NCI-H1048 (cell line): ENCODE measurements at places on chromosomes 16 and 17.

- no peak for DNase-seq
Observed at GRCh38 chr17:79018370-79018695, 5.6 kb upstream of the C1QTNF1 start.

DNA sequence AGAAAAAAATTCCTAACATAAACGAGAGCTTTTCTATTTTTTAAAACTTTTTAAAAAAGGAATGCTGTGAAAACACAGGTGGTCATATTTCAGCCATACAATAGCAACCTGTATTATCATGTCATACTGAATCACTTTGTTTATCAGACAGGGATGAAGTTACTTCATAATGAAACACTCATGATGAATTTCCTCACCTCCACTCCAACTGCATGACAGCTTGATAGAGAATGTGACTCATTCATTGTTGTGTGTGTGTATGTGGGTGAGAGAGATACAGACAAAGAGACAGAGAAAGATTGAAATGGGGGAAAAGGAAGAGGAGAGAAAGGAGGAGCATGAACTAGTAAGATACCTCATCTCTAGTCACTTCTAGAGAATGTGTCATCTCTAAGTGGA, 109.0 kb downstream of the SYCE1L start:
- DNase-seq, result no peak

GRCh38 chr17:32933881-32934280, 5.9 kb downstream of the TMEM98 start:
- DNase-seq, result no peak

DNA sequence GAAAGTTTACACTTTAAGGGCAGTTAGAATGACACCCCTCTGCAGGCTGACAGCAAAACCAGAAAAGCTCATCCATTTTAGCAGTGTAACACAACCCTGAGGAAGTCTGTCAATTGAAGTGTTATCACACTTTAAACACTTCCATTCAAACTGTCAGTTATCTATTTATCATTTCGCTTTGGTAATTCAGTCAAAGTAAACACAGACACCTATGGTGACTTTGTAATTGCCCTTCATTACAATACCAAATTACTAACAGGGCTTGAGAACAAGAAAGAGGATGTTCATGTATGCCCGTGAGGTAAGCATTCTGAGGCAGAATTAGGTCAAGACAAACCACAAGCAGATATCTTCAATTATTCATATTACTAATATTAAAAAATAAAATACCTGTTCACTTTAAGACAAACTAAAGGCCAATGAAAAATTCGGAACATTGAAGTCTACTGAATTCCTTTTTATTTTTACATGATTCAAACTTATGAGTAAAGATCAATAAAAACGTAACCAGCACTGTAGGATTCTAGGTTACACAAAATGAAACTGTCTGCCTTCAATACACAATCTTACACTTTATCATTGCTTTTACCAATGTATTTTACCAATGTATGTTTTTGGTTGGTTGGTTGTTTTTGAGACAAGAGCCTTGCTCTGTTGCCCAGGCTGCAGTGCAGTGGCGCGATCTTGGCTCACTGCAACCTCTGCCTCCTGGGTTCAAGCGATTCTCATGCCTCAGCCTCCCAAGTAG, 57.1 kb downstream of the BRIP1 start:
- no peak for DNase-seq

GRCh38 chr17:11287791-11288190, 46.8 kb downstream of the SHISA6 start:
- no peak for DNase-seq

- no peak for DNase-seq
Observed at GRCh38 chr17:36880268-36880905, 56.9 kb upstream of the LHX1 start.

DNA sequence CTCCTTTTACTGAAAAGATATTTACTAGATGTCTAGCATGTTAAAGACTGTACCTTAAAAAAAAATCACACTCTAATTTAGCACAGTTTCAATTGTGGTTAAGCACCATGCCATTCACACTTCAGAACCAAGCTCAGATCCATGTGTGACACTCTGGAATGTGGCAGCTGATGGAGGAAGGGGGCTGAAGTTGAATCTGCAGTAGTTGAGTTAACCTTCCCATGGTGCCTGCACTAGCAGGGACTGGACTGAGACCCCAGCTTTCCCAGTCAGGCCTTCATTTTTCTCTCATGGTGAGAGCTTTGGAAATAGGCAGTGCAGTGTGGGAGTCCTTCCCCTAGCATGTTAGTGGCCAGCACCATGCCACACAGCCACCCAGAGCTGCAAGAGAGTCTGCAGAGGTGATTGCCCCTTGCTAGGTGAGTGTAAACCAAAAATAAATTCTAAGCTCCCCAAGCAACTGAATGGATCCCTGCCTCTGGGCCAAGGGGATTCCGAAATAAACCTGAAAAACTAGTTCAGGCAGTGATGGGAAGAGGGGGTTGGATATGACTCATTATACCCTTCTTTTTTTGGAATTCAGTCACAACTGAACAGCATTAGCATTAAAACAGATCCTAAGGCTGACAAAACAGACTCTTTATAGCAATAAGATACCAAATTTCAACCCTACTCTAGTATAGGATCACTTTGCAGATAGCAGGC, 208.5 kb downstream of the WWOX start:
- no peak for DNase-seq

GRCh38 chr16:84117494-84117843, 727 bp upstream of the MBTPS1 start:
- no peak for DNase-seq

DNA sequence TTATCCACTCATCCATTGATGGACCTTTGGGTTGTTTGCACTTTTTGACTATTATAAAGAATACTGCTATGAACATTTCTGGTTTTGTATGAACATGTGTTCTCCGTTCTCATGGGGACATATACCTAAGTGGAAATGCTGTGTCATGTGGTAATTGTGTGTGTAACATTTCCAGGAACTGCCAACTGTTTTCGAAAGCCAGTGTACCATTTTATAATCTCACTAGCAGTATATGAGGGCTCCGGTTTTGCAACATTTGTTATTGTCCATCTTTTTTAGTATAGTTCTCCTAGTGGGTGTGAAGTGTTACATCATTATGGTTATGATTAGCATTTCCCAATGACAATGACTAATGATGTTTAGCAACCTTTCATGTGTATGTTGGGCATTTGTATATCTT, 5.1 kb upstream of the TRIM25 start:
- no peak for DNase-seq

DNA sequence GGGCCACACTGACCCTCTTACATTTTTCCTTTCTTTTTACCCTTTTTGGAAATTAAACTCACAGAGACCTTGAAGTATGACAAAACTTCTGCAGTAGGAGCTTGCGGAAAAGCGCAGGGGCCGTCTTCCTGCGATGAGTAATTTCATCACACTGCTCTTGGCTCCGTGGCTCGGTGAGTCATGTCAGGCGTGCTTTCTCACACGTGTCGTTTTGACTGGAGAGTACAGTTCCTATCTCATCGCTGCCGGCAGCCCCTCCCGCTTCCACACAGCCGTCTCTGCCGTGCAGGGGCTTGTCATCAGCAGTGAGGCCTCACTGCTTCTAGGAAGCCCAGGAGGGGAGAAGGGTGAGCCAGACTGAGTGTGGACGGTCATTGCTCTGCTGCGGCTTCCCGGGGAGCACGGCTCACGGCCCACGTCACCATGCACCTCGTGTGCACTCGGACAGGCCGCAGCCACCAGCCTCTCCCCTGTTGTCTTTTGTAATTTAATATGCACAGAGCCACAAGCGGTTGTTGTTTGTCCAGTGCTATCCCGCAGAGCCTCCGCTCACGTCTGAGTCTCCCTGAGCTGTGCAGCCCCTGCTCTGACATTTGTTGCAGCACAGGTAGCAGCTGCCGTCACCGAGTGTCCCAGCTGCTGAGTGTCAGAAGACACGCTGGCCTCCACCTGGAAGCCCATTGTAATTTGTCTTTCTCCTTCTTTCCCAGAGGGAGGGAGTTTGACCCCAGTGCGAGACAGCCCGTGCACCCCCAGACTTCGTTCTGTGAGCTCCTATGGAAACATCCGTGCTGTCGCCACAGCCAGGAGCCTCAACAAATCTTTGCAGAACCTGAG, 99.4 kb upstream of the CHMP6 start:
- DNase-seq, result no peak

GRCh38 chr16:75024594-75024993, 25.8 kb downstream of the ZNRF1 start:
- DNase-seq, result no peak

GRCh38 chr16:2956579-2956956, 7.5 kb upstream of the KREMEN2 start:
- no peak for DNase-seq

- DNase-seq, result no peak
Observed at GRCh38 chr17:73552300-73553048, 91.8 kb downstream of the SDK2 start.

DNA sequence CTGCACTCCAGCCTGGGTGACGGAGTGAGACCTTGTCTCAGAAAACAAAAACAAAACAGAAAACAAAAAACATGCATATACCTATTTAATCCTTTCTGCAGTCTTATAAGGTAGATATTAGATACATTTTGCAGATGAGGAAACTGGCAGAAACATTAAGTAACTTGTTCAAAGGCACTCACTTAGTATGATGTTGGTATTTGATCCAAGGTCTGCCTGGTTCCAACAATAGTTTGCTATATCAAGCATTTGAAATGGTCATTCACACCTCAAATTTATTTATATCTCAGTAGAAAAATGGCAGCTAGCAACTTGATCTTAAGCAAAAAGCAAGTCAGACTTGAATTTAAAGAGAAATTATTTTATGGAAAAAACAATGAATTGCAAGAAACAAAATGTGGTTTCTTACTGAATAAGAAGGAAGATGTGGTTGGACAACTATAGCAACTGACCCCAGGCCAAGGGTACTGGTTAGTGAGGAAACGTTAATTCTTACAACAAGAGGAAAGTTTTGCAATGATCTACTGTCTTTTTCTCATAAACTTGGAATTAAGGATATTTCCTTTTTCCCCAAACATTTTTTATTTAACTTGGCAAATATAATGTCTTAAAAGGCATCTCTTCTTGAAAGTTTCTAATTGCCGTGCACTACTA, 19.7 kb downstream of the DHRS7B start:
- no peak for DNase-seq

GRCh38 chr16:86510465-86511261, at the start of gene FOXF1:
Gene FOXF1, plus strand, starts transcription at chr16:86510527. Its CDS starts 43 bp downstream, at chr16:86510570.
- DNase-seq, result no peak

GRCh38 chr17:72756256-72756655, 336.2 kb downstream of the SLC39A11 start:
- no peak for DNase-seq

DNA sequence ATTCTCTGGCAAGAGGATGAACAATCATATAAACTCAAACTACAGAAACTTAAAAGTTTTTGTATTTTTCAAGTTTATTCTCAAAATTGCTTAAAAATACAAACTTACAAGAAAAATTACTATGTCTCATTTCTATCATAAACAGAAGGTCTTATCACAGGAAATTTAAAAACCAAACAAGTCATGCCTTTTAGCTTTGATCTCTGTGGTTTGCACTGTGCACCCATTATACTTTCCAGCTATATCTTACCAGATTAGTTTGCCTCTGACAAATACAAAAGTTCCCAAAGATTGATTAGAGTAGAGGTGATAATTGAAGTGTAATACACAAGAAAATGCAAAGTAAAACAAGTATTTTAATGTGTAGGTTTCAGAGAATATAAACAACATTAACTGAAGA, 117.4 kb downstream of the MYO1D start:
- no peak for DNase-seq

DNA sequence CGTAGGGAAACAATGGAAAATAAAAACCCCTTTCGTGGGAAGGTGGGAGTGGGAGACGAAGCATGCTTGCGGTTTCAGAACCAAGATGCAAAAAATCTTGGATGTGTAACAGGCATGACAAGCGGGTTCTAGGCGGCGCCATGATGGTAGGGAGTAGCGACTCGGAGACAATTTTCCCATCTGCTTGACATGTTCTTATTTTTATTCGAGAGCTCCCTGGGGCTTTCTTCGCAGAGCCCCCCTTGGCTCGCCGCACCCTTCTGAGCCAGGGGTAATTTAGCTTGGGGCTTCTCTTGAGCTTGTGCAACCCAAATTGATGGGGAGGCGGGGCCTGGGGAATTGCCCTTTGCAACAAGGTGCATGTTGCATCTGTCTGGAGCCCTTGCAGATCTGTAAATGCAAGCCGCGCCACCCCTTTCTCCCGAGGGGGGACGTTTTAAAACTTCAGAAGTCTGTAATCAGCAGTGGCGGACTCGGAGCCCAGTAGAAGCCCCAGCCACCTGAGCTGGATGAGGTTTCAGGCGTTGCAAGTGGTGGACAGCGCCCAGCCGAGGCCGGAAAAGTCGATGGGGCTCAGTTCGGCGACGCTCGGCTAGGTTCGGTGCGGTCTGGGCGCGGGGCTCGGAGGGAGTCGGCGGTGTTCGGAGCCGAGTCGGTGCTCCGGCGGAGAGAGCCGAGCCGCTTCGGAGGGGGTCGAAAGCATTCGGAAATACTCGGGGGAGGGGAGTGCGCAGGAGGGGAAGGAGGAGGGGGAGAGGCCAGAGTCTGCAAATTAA, 2.9 kb downstream of the GNAO1 start:
- DNase-seq, result no peak

DNA sequence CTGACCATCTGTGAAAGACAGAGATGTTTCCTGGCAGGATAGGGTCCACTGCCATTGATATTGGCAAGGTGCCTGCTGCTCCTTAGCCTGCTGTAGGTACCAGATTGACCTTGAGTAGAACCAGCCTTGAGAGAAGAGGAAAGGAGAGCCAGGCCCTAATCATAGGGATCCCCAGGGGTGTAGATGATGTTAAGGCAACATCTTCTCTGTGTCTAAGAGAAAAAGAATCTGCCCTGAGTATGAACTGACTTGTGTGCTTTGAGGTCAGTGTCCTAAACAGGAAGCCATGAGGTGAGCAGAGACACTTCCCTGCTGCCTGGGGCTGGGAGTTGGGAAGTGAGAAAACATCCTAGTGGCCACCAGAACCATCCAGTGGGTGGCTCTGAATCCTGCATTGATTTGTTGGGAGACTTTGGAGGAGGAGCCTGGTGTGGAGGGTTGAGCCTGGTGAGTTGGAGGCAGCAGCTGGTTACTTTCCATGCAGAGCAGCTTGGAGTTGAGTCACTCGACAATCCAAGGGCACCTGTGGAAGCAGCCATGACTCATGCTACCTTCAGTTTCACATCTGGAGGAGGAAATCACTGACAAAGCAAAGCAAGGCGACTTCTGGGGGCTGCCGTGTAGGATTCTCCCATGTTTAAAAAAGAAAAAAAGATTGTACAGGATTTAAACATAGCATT, 47.8 kb downstream of the BMERB1 start:
- no peak for DNase-seq

DNA sequence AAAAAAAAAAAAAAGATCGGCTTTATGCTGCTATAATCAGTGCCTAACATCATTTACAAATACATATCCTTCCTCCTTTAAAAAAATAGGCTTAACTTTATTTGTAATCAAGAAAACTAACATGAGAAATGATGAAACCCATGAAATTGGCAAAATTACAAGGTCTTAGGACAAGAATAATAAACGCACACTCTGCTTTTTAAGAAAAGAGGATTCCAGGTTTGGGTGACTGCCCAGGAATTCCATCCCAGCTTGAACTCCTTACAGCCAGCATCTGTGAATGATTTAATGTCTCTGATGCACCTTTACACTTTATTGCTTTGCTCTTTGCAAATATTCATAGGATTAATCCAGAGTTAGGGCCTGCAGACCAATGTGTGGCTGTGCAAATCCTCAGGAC, 196.0 kb downstream of the CBLN1 start:
- no peak for DNase-seq
